ENCODE measurements at places on chromosomes 4 and X.

- DNase-seq, result no peak
Observed at GRCh38 chr4:163344147-163345125, 744 bp downstream of the NPY5R start.

DNA sequence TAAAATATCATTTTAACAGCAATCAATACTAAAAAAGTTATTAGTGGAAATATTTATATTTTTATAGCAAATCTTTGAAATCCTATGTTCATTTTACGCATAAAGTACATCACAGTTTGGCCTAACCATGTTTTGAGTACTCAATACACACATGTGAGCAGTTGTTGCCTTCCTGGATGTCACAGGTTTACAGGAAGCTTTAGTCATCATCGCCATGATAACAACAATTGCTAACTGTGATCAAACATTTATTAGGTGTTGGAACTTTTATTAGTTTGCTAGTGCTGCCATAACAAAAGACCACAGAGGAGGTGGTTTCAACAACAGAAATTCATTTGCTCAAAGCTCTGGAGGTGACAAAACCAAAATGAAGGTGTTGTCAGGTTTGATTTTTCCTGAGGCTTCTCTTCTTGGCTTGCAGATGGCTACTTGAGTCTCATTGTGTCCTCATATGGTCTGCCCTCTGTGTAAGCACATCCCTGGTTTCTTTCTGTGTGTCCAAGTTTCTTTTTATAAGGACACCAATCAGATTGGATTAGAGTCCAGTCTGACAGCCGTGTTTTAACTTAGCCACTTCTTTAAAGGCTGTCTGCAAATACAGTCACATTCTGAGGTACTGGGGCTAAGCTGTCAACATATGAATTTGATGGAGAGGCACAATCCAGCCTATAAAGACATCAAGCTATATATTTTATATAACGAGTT lies 43.1 kb upstream of the BOD1L1 start:
- DNase-seq, result no peak

- peak; percentile 23 for DNase-seq
Observed at GRCh38 chr4:144646523-144647094, 653 bp downstream of the HHIP start.

GRCh38 chr4:89757154-89757719 lies 79.7 kb downstream of the SNCA start:
- peak; percentile 3 for DNase-seq

- DNase-seq, result peak; percentile 10
Observed at GRCh38 chr4:93810340-93810992, 18.1 kb upstream of the ATOH1 start.

DNA sequence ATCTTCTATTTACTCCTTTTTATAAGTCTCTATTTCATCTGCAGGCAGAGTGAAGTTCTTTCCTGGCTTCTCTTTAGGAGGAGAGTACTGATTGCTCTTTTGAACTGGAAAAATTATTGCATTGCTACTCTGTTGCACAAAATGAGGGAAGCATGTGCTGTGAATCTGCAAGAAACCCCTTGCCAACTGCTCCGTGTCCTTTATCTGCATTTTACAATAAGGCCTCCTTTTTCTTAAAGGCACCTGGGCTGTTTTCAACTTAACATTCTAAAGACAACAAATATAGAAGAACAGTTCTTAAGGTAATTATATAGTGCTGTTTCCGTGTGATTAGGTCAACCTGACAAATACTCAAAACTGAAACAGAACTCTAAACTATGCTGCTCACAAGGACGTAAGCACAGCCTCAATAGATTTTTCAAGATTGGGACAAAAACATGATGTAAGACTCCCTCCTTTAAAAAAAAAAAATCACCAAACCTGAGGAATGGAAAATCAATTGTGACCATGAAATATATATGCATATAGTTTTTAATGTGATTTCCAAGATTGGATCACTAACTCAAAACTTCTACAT lies 716.6 kb upstream of the INTU start:
- DNase-seq, result no peak

DNA sequence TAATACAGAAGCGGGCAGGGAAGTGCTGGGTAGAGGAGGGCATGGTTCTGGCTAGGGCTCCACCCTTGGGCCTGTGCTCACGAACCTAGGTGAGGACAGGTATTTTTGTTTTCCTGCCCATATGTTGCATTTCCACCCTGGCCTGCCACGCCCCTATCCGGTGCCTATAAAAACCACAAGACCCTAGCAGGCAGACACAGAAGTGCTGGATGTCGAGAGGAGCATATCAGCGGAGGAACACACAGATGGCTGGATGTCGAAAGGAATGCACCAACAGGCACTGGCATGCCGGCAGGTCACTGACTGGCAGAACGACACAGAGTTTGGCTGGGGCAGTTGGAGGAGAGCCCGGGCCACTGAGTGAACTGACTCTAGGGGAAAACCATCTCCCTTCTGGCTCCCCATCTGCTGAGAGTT lies 316.6 kb upstream of the BOD1L1 start:
- DNase-seq, result no peak

GRCh38 chrX:150847088-150847487 lies 51.4 kb downstream of the CD99L2 start:
- no peak for DNase-seq

- DNase-seq, result no peak
Observed at GRCh38 chr4:38145741-38146140, 185.5 kb downstream of the PTTG2 start.

DNA sequence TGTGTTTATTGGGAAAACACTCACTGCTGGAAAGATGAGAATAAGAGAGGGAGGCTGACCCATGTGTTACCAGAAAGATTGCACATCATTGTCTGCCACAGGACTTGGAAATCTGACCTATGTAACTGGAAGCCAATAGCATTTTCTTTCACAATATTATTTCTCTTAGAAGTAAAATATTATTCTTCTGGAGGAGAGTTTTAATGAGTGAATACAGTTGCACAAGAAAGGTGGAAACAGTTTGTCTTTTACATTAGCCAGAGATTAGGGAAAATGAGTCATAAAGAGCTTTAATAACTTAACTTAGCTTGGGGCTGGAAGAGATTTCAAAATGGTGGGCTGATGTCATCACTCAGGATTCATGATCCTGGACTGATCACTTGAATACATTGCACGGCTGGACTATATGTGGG lies 31.5 kb upstream of the LNX1 start:
- no peak for DNase-seq

DNA sequence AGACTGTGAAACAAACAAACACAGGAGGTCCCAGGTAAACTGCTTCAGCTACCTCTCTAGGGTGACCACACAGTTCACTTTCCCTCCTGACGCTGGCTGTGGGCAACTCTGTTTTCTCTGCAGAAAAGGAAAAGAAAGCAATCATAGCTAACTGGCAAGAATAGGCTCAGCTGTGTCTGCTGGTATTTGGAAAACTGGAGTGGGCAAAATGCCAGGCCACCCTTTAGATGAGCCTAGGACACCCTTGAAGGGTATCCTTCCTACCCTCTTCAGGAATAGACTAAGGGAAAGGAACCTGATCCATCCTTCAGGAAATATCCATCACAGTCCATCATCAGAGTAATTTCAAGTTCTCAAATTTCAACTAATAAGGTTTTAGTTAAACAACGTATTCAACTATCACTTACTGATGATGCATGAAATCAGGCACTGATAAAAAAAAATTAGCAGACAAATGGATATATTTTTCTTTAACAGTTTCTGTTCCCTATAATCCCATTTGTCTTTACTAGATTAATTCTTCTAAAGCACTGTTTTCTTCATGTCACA lies 60.9 kb downstream of the CAMK2D start:
- DNase-seq, result no peak

GRCh38 chr4:150139297-150139865 lies 61.1 kb downstream of the DCLK2 start:
- DNase-seq, result no peak

GRCh38 chr4:110124711-110125110 lies 73.7 kb downstream of the ELOVL6 start:
- DNase-seq, result no peak

GRCh38 chr4:101415962-101416361 lies 68.6 kb upstream of the PPP3CA start:
- DNase-seq, result no peak

DNA sequence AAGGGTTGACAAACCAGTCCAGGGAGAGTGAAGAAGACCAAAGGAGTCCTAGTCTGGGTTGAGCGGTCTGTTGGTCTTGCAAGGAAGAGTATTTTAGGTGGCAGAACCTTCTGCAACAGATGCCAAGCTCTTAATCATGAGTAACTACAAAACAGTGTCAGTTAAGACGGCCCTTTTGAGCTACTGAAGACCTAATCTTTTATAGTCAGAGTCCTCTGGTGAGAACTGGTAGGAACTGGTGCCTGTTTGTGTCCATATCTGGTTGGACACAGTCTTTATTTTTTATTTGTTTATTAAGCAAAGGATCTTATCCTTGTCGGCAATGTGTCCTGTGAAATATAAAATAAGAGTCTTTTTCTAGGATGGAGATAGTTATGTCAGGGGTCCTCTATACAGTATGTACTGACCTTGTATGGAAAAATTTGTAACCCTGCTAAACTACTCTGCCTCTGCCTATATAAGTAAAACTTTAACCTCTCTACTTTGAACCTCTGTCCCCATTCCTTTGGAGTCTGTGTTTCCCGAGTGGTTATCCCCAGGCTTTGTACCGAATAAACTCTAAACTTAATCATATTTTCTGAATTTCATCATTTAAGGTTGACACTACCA lies 47.1 kb downstream of the FAM13A start:
- no peak for DNase-seq

DNA sequence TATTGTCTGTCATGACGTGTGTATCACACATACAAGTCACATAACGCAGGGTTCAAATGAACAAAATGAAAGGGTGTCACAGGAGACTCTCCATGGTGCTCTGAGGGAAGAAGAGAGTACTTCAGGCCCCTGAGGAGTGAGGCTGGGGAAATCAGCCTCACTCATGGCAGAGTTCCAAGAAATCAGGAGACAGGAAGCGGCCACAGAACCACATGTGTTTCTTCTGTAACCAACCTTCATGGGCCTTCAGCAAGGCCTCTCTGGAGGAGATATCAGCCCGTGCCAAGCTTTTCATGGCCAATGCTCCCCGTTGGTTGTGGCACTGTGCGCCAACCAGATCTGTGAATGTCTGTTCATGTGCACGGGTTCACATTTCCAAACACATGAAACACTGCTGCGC lies 76.0 kb downstream of the NAT8L start:
- DNase-seq, result peak; percentile 43

- no peak for DNase-seq
Observed at GRCh38 chr4:185201977-185202962, 1.5 kb downstream of the CFAP97 start.

GRCh38 chrX:124502599-124502998 lies 156.2 kb downstream of the SH2D1A start:
- DNase-seq, result no peak

DNA sequence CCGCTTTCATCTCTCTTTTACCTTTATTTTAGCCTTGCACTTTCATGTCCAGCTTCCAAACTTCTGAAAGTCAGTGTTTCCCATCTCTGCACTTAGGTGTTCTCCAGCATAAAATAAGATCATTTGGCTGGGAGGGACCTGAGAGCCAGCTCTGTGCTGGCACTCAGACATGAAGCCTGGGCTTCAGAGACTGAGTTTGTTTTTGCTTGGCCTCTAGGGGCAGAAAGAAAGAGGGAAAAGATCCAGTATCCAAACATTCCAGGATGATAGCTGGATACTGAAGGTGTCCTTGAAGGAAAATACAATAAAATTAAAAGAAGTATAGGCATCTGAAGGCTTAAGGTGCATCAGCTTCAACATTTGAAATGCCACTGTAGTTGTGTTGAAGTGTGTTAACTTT lies 202.4 kb upstream of the ZIC3 start:
- no peak for DNase-seq

DNA sequence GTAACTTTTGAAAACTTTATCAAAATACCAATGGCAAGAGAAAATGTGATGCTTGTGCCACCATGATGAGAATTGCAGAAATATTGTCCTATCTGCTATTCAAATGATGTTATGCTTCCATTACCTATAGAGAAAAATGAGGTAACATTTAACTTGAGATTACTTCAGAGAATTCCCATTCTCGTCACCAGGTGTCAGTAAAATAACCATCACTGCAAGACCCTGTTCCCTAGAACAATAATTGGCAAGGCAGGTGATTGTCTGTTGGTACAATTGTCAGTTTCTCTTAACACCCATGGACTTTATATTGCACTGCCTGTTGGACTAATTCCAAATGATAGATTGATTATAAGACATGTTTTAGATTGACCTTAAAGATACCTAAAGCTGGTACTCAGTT lies 179.9 kb downstream of the GABRG1 start:
- DNase-seq, result no peak

DNA sequence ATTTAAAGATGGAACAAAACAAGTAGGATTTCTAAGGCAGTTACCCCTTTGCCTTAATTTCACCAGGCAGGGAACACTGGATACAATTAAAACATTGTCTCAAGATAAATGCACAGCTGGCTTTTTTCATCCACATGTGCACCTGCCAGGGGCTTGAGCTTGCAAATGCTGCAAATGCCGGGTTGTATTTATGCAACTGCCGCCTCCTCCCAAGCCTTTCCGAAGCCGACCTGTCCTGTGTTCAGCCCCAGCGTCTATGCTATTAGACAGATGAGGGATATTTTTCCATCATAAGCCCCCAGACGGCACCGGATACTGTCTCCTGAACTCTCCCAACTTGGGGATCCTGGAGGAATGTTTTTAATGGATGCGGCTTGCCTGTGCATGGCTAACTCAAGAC lies 251.6 kb downstream of the CRLF2 start:
- DNase-seq, result no peak

DNA sequence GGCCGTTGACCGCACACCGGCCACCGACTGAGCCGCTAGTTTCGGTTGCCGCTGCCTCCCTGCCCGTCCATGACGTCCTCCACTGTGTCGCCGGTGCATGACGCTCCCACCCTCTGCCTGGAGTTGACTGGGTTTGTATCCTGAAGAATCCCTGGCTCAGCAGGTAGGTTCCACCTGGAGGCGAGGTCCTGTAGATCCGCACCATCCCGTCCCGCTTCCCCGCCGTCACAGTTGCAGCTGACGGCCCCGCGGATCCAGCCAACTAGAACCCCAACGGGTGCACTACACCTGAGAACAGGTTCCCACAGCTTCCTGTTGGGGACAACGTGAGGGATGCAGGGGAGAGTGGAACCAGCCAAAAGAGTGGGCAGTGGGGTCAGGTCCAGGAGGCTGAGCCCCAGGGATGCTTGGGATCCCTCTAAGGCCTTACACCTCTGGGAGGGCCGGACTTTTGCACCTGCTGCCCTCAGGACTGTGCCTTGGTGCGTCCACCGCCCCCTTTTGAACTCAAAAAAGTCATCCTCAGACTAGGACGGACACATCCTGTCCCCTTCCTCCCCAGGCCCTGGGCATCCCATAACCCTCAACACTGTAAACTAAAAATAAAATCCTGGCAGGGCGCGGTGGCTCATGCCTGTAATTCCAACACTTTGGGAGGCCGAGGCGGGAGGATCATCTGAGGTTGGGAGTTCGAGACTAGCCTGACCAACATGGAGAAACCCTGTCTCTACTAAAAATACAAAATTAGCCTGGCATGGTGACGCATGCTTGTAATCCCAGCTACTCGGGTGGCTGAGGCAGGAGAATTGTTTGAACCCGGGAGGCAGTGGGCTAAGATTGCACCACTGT lies 1.1 kb upstream of the SLBP start:
- DNase-seq, result peak; percentile 33

- no peak for DNase-seq
Observed at GRCh38 chr4:181566490-181566889, 676.7 kb upstream of the TENM3 start.

Data from NCI-H345 (cell line).